ENCODE measurements at places on chromosomes 4 and X.

DNA sequence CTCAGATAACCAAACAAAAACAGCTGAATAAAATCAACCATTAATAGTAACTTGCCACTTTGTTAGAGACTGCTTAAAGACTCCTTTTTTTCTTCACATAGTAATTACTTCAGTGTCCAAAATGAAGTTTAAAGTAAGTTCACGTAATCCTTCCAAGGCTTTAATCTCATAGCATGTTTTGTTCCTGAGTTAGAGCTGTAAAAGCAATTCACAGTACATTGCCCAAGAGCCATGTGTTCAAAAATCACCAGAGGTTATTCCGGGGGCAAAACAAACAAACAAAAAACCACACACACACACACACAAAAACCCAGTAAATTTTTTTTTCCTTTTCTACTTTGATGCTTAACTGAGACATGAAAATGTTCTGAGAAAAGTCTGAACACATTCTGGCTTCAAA lies 6.1 kb downstream of the GPR82 start:
- no peak for DNase-seq

GRCh38 chr4:159046683-159047082 lies 56.2 kb upstream of the RAPGEF2 start:
- no peak for DNase-seq

GRCh38 chrX:41335958-41336331 lies 2.0 kb downstream of the DDX3X start:
- DNase-seq, result no peak

GRCh38 chrX:148871422-148872160 lies 371.2 kb downstream of the AFF2 start:
- DNase-seq, result peak; percentile 53

DNA sequence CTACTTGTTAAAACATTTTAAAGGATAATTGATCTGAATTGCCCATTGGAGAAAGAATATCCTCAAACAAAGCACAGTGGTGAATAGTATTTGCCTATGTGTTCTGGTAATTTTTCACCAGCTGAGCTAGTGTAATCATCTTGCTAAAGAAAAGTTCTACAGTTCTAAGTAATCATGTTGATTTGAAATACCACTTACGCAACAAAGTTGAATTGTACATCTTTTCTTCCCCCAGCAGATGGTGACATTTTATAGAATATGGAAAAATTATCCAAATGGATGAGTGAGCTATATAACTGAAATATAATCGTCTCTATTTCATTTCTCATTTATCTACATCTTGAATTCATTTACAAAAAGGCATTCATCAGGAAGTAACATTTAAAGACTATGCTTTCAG lies 9.7 kb upstream of the ZNF674 start:
- DNase-seq, result peak; percentile 47

DNA sequence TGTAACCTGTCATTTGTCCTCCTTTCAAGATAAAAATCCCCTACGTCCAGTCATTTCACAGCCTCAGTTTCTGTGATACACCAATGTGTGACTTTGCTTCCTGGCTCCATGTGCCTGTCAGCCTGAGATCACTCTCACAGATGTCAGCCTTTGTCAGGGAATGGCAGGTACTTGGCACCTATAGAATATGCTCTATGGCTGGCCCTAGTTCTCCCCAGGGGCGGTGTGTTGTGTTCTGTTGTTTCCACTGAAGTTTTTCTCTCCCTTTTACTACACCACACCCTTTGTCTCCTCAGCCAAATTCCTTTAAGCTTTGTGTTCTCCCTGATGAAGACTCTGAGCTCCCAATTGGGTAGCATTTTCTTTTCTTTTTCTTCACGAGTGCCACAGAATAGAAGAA lies 81.7 kb downstream of the ALPK1 start:
- DNase-seq, result no peak

DNA sequence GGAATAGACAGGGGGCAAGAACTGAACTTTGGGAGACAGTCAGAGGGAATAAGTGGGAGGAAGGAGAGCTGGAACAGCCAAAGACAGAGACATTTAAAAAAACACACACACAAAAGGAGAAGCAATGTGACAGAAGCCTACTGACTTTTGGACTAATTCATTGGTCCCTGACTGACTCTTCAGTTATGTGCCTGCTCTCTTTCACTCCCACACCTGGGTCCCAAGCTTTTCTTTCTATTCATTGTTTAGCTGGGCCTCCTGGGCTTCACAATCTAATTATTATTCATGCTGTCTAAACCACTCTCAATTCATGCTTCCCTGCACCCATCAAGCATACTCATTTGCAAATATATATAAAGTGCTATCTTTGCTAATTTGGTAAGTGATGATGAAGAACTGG lies 139.2 kb upstream of the IRS4 start:
- DNase-seq, result no peak

DNA sequence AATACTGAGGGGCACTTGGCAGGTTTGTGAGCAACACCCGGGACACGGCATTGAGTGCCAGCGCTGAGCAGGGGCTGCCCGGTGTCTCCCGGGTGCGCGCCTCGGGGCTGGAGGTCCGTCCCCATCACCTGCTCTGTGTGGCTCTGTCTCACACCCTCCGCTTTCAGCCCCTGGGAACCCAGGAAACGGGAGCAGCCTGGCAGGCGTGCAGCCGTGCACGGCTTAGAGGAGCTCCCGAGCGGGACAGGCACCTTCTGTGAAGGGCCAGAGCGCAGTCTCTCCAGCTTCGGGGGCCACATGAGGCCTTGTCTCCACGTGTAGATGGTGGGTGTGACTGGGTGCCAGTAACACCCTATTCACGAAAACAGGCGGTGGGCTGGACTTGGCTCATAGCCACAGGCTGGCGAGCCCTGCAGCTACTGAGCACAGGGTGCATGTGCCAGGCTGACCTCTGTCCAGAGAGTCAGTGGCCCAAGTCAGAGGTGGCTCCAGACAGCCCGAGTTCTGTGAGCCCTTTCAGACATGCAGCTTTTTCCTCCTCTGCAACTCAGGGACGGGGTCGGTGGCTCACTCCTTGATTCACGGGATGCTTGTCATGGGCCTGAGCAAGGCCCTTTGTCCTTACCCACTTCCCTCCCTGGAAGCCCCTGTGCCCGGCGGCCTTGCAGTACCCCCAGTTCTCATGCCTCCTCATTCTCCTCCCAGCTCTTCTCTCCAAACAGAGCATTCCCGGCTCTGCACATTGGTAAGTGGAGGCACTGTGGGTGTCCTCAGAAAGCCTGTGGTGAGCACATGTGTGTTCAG lies 23.5 kb downstream of the UVSSA start:
- no peak for DNase-seq

DNA sequence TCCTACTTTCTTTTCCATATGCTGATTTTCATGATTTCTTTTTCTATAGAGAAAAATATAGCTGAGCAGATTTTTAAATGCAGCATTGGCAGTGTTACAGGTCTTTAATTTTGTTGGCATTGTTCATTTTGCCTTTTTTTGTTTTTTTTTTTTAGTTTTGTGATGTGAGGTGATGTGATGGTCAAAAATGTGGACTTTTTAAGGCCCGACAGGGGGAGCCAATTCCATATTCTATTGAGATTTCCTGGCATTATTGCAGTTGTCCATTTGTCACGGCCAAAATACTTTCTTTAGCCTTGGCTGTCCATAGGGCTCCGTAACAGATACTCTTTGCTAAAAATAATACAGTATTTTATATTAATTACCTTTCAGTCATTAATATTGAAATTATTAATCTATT lies 47.8 kb downstream of the SLIT2 start:
- DNase-seq, result peak; percentile 30

- DNase-seq, result no peak
Observed at GRCh38 chrX:148380650-148381561, 119.5 kb upstream of the AFF2 start.

GRCh38 chr4:43133566-43133965 lies 241.1 kb downstream of the GRXCR1 start:
- peak; percentile 19 for DNase-seq

GRCh38 chr4:110165382-110166286 lies 32.8 kb downstream of the ELOVL6 start:
- DNase-seq, result peak; percentile 91

GRCh38 chrX:13051529-13052172 lies 7.2 kb upstream of the FAM9C start:
- no peak for DNase-seq

- DNase-seq, result no peak
Observed at GRCh38 chrX:9897761-9898161, 69.4 kb upstream of the CLDN34 start.

DNA sequence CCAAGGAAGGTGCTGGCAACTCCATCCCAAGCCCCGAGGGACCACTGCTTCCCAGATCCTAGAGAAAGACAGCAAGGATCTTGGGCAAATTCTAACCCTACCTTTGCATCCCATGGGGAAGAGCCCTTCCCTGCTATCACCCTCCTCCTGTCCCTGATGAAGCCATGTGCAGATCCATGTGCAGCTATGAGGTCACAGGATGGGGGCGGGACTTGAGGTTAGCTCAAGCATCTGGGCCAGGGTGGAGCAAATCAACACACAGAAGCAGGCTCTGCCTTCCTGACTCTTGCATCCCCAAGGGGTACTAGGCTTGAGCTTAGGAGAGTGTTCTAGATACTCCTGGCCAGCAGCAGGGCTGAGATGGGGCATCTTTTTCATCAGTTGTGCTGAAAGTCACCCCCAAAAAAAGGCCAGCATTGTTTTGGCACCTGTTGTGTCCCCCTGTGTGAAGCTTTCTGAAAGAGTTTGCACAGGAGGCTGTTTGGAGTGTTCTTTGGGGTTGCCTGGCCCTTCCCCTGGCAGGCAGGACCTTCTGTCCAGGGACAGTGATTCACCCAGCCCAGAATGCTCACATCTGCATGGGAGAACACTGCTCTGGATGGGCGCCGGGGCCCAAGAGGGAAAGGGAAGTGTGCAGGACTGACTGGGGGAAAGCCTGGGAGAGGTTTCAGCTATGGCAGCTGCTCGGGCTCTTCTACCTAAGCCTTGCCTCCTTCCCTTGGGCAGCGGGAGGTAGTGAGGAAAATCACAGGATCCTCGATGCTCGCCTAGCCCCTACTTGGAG lies 50.8 kb downstream of the PRPS1 start:
- DNase-seq, result peak; percentile 64

GRCh38 chrX:131588995-131589394 lies 45.1 kb downstream of the OR13H1 start:
- DNase-seq, result no peak

GRCh38 chr4:173684223-173684622 lies 154.2 kb upstream of the HAND2 start:
- no peak for DNase-seq

DNA sequence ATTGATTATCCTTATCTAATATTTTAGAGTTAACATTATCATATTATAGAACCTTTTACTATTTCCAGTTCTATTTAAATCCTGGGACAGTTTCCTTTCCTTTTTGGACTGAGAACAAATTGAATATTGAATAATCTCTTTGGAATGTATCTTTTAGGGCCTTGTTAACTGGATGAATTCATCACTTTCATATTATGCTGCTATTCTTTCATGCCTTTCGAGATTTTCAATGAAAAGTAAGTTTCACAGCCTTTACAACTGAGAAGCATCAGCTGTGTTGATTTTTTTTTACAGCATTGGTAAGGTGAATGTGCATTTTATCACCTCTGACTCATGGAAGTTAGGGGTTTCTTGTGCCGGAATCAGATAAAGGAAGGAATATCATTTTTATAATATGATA lies 39.6 kb downstream of the PDLIM5 start:
- no peak for DNase-seq

- DNase-seq, result peak; percentile 77
Observed at GRCh38 chr4:23290656-23291055, 597.9 kb downstream of the GBA3 start.

- DNase-seq, result no peak
Observed at GRCh38 chr4:41057467-41057866, 156.9 kb downstream of the APBB2 start.

DNA sequence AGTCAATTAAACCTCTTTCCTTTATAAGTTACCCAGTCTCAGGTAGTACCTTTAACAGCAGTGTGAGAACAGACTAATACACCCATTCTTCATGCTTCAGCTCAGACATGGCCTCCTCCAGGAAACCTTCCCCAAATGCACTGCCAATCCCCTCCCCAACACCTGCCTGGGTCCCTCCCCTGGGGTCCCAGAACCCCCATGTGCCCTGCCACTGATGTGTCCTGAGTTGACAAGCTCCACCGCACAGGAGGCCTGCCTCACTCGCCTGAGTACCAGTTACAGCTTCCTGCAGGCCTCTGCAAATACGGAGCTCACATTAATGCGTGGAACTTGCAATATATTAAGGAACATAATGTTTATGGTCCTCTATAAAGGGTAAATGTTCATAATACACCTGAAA lies 34.9 kb upstream of the CRMP1 start:
- no peak for DNase-seq

DNA sequence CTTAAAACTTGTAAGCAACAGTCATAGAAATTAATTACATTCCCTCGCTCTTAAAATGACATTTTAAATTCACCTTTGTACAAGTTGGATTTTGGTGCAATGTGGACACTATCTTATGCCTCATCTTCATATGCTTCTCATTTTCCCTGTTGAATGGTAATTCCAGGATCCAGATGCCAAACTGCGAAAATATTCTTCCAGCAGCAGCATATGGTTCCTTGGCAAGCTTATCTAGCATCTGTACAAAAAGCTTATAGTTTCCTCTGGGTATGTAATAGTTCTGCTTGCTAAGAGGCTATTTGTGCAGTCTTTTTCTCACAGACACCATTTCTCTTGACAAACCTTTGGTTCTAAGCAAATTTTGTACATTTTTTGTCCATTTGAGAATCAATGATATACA lies 2079.7 kb upstream of the AGA start:
- no peak for DNase-seq

DNA sequence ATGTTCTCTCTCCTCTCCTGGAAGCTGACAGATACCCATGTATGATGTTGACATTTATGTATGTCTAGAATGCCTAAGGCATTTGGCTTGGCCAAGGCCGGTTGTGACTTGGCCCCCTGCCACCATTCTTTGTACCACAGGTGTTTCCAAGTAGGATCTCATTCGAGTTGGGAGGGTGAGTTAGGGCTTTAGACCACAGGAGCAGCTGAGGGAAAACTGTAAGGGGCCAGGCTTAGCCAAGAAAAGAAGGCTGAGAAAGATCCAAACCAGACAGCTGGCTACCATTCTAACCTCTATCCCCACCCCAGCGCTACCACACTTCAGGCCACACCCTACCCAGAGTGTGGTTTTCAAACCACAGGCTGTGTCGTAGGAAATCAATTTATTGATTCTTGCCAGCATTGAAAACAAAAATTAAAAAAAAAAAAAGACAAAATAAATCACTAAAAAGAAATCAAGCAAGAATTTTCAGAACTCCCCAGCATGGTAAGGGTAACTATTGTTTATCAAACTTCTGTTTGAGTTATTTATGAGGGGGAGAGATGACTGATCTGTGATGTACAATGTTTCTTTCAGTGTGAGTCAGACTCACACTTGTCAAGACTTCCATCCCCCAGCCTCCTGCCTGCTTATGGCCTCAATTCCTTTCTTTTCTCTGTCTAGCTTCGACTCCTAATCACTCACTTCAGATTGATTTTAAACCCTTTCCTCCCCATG lies 9.9 kb downstream of the TMSB4X start:
- peak; percentile 81 for DNase-seq

DNA sequence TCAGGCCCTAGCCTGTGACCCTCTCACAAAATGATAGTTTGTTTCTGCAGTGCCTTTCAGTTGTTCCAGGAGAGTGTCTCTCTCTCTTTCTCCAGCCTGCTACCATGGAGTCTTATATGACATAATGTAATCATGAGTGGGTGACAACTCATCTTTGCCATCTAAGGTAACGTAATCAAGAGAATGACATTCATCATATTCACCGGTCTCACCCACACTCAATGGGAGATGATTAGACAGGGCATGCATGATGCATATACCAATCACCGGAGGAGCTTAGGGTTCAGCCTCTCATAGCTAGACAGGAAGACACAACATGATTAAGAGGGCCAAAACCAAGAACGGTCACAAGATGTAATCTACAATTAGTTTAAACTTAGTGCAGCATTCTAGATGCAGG lies 97.1 kb upstream of the FAM9B start:
- peak; percentile 64 for DNase-seq

Measured in epithelial cell of esophagus (primary cell).